Psoas muscle (tissue), 8 donors: ENCODE measurements at places on chromosomes 7 and 10. TPM values are rescaled to one million over a fixed set of nuclear protein-coding genes. Genes with fewer than 3 reads are reported as not detected.

PTPRZ1 gene
- total RNA-seq: not detected

DNA sequence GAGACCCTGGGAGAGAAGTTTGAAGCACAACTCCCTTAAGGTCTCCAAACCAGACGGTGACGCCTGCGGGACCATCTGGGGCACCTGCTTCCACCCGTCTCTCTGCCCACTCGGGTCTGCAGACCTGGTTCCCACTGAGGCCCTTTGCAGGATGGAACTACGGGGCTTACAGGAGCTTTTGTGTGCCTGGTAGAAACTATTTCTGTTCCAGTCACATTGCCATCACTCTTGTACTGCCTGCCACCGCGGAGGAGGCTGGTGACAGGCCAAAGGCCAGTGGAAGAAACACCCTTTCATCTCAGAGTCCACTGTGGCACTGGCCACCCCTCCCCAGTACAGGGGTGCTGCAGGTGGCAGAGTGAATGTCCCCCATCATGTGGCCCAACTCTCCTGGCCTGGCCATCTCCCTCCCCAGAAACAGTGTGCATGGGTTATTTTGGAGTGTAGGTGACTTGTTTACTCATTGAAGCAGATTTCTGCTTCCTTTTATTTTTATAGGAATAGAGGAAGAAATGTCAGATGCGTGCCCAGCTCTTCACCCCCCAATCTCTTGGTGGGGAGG is 10.8 kb downstream of the SERPINE1 start:
- no peak for DNase-seq

GRCh38 chr10:11179516-11180105 is 161.9 kb downstream of the CELF2 start:
- no peak for DNase-seq

CTNNA3 gene
- total RNA-seq: 30.9 TPM

GRCh38 chr7:39051279-39051678 is 73.6 kb downstream of the POU6F2 start:
- no peak for DNase-seq

LDB3 gene
- 647 TPM for total RNA-seq

CAMK2B gene
- 55.9 TPM for total RNA-seq

DNA sequence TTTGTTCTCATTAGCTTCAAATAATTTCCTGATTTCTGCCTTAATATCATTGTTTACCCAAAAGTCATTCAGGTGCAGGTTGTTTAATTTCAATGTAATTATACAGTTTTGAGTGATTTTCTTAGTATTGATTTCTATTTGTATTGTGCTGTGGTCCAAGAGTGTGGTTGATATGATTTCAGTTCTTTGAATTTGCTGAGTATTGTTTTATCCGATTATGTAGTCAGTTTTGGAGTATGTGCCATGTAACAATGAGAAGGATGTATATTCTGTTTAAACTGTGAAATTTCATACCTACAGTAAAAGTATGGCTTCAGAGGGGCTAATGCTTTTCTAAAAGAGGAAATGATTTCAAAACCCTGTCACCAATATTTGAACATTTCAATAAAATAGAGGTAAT is 17.4 kb upstream of the GRM8 start:
- DNase-seq: no peak

GRCh38 chr7:50418086-50418515 is 32.0 kb downstream of the FIGNL1 start:
- peak; percentile 50 for DNase-seq

DNA sequence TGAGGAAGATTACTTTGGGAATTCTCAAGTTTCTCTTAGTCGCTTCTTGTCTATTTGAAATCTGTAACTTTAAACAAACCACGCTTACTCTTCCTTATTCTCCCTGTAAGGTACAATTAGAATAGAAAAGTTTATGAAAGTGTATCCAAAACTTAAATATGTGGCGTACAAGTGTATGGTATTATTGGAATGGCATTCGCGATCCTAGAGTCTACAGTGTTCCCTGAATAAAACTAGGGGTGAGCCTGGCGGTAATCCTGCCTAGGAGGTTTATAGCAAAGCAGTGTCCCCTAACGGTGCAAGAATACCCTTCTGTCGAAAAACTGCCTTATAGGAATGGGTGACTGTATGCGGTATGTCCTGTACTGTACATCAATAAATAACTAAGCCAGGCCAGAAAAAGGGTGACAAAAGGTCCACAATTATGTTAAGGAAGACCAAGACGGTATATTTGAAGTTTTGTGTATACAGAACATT is 1.2 kb downstream of the TASOR2 start:
- no peak for DNase-seq

MLXIPL gene
- 65.2 TPM for total RNA-seq

DNA sequence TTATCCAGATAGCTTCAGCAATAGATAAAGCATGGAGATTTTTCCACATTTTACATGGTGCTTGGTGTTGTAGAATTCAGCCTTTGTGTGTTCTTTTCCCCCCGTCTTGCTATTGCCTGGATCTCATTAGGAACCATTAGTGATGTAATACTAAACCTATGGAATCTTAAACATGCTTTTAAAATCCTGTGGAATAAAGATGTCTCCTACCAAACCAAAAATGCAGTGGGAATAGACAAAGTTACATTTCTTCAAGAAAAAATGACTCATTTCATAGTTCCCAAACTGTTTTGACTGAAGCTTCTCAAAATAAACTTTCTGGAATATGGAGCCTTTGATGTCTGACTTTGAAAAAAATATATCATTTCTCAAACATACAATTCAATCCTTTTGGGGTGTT is 44.0 kb downstream of the CALD1 start:
- no peak for DNase-seq

DNA sequence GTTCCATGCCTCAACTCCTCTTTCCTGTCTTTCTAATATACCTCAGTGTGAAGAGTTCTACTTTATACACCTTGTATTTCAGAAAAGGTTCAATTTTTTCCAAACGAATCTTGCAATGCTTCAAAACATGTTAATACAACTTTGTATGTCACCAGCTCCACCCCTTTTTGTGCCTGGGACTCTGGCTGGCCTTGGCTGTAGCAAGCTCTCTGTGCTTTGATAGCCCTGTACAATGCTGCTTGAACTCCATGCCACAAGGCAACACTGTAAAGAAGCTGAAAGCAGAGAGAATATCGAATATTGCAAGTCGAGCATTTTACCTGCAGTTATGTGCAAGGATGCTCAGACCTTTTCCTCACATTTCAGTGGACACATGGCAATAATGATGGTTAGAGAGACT is 52.5 kb downstream of the PANK1 start:
- DNase-seq: no peak

SMC3 gene
- 18.4 TPM for total RNA-seq

PIK3AP1 gene
- total RNA-seq: 3.3 TPM

CACNA2D1 gene
- total RNA-seq: 139 TPM

ARMC10 gene
- total RNA-seq: 22.3 TPM

FEZF1 gene
- not detected for total RNA-seq

DNA sequence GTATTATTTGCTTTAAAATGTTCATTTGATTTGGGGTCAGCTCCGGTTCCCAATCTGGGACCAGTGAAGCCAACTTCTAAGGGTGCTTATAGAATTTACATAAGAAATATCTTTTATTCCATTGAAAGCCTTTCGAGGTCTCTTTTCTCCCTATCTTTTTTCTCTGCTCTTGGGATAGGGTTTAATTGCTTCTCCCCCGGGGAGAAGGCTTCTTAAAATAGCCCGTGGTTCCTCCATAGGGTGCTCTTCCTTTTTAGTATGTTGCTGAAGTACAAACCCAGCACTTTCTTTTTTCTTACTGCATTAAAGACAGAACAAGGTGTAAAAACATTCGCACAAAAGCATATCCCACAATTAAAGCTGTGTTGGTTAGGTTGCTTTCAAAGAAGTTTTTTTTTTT is 107.5 kb downstream of the POU6F2 start:
- no peak for DNase-seq

HMX2 gene
- not detected for total RNA-seq

DNA sequence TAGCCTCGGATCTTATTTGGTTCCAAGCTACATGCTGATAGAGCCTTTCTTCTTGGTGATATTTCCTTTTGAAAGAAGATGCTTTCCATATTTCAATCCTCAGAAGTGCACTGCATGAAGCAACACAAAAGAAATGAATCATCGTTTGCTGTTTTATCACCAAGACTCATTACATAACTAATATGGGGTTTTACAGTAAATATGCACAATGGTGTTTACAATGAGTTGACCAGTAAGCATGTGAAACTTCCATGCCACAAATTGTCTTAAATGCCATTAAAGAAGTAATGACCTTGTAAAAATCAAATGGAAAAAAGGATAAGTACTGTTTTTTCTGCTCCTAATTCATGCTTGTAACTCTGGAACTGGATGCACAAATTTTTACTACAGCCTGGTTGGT is 1017.0 kb upstream of the GHITM start:
- DNase-seq: no peak
